ENCODE measurements at places on chromosomes 11 and 22.

GRCh38 chr22:36369922-36370791 is 17.6 kb downstream of the MYH9 start:
- no peak for DNase-seq

GRCh38 chr22:33565580-33565995 is 354.7 kb downstream of the LARGE1 start:
- DNase-seq = peak; percentile 10

DNA sequence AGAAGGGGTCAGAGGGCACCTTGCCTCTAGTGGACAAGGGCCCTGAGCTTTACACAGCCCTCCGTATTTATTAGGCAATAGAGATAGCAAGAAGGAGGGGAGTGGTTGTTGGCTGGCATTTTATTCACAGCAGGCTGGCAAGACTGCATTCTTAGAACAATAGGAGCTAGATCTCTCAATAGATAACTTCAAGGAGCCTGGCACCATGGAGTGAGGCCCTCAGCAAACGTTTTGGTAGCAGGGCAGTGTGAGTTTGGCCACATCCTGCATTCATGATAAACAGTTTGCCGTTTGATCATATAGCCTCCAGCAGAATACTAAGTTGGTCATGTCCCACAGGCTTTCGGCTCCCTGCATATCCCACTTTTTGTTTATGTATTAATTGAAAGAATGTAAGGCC is 31.6 kb downstream of the OR10A6 start:
- DNase-seq = no peak

- no peak for DNase-seq
Observed at GRCh38 chr11:115363921-115364320, 140.3 kb downstream of the CADM1 start.

- peak; percentile 51 for DNase-seq
Observed at GRCh38 chr11:125886997-125887372, 483 bp upstream of the HYLS1 start.

- DNase-seq = no peak
Observed at GRCh38 chr11:26830218-26830617, 108.4 kb upstream of the SLC5A12 start.

- no peak for DNase-seq
Observed at GRCh38 chr22:39739338-39740027, 154.1 kb downstream of the ENTHD1 start.

DNA sequence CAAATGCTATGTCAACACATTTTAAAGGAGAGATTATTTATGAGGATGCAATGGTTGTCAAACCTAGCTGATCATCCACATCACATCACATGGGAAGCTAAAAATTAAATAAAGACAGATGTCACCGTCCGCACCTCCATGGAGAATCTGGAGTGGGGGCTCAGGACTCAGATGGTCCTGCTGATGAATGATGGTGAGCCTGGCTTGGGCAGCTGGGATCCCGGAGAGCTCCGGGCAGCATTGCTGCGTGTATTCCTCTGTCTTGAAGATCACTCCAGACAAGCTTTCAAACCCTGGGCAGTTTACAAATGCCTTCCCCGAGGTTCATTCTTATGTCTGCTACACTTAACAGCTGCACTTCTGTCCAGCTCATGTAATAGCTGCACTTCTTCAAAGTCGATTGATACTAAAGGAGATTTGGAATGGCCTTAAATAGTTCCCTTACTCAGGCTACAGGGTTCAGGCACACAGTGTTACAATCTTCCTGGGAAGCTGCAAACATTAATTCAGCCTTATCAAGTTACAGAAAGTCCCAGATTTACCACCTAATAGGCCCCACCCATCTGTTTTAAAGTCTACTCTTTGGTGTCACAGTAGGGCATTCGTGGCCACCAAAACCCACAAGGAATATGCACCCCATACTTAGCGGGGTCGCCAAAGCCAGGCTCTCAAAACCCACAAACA is 34.7 kb upstream of the CSNK2A3 start:
- no peak for DNase-seq

DNA sequence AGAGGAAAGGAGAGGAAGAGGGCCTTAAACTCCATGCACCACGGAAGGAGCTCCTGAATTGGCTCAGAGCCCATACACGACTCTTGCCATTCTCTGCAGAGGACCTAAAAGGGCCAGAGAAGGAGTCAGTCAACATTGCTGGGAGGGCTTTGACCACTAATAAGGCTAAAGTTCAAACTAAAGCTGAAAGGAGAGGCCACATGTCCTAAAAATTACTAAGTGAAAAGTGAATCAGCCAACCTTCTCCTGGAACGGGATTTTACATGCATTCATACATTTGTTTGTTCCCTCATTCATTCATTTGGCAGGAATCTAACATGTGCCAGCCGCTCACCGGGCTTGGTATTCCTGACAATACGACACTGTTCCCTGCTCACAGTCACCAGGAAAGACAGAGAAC is 10.5 kb downstream of the CLMP start:
- DNase-seq = no peak

- DNase-seq = no peak
Observed at GRCh38 chr22:45969801-45970470, 7.0 kb downstream of the WNT7B start.

- DNase-seq = no peak
Observed at GRCh38 chr22:50578776-50579310, 616 bp upstream of the CPT1B start.

GRCh38 chr22:46089426-46090035 is 60.8 kb upstream of the PPARA start:
- no peak for DNase-seq

DNA sequence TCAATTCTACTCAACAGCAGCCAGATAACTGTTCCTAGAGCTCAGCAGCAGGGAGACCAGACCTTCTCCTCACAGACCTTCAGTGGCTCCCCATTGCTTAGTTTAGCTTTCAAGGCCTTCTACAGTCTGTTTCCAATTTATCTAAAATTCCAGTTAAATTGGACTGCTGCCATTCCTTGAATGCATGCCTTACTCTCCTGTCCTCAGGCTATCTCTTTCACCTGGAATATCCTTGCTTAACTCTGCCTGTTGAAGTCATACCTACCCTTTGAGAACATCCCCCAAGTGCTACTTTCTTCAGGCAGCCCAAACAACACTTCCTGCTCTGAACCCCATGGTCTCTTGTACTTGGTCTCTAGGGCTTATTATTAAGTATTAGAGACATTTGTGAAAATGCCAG is 120.7 kb upstream of the TENM4 start:
- DNase-seq = no peak

GRCh38 chr11:120386774-120387371 is 50.7 kb downstream of the ARHGEF12 start:
- DNase-seq = no peak

GRCh38 chr11:69427337-69427736 is 54.1 kb upstream of the LINC01488 start:
- DNase-seq = no peak

GRCh38 chr11:70942593-70942992 is 309.8 kb downstream of the SHANK2 start:
- peak; percentile 3 for DNase-seq

DNA sequence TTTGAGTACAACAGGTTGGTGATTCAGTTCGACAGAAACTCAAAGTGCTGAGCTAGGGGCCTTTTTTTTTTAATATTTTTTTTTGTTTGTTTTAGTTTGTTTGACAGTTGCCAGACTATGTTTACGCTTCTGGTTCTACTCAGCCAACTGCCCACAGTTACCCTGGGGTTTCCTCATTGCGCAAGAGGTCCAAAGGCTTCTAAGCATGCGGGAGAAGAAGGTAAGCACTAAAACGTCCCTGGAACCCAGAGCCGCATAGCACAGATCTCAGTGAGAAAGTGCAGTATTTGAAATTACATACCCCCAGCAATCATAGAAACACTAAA is 649 bp downstream of the PRRG4 start:
- DNase-seq = no peak

DNA sequence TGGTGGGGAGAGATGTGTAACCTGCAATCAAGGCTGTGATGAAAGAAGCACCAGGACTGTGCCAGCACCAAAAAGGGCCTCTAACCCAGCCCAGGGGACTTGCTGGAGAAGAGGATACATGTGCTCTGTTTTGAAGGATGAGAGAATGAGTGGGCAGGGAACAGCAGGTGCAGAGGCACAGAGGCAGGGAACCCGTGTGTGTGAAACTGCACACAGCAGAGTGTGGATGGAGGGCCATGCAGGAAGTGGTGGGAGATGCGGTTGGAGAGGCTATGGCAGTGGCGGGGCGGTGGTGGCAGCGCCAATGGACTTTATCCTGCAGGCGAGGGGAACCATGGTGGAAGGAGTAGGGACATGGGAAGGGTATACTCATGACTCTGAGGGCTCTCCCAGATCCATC is 25.2 kb upstream of the LRRC32 start:
- no peak for DNase-seq

DNA sequence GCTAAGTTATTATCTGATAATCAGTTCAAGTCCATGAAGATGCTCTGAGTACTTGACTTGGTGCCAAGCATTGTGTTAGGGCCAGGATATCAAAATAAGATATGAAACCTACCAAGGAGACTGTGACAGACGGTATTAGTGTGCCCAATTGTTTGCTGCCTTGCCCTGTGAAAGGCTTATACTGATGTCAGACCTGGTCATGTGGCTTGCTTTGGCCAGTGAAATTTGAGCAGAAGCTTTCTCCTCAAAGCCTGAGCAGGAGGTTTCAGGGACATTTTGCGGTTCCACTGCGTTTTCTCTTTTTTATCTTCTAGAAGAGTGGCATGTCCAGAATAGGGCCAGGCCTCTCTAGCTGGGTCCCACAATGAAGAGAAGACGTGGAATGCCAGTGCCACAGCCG is 15.8 kb upstream of the PKNOX2 start:
- DNase-seq = no peak

- DNase-seq = no peak
Observed at GRCh38 chr11:95796501-95796900, 6.2 kb downstream of the CEP57 start.

DNA sequence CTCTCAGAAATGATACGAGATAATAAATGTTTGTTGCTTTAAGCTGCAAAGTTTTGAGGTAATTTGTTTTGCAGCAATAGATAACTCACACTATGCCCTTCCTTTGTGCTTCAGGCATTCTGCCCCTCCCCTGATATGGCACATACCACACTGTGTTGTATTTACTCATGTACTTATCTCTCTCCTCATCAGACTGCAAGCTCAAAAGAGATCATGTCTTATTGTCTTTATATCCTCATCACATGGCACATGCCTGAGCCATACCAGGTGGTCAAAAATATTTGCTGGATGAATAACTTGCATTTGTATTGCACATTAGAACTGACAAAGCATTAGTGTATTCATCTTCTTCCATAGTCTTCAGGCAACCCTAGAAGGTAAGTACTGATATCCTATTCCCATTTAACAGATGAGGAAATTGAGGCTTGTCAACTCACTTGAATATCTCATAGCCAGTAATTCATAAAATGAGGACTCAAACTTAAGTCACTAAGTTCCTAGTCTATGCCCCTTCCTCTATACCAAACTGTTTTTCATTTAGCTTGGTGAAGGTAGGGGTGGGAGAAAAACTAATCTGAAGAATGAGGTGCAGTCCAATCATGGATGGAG is 83.9 kb upstream of the EED start:
- no peak for DNase-seq

DNA sequence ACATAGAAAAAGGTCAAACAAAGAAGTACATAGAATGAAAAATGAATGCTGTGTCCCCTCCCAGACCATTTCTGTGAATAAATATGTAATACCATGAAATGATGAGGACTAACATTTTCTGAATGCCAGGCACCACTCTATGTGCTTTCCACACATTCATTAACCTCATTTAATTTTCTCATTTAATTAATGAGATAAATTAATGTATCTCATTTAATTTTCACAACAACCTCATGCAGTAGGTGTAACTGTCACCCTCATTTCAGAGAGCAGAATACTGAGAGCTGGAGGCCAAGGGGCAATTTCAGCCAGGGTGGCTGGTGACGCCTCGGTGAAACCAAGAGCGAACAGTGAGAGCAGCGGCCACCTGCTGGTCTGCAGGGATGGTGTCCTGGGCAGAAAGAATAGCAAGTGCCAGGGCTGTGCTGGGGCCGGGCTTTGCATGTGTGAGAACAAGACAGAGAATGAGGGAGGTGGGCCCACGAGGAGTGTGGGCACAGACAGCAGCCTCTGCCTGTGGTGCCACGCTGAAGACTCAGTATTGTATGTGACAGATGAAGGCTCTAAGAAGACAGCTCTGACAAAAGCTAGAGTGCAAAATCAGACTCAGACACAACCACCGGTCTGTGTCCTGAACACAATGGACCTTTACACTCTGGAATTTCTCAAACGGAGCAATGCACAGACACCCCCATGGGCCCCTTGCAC is 1.8 kb upstream of the SERPIND1 start:
- no peak for DNase-seq

DNA sequence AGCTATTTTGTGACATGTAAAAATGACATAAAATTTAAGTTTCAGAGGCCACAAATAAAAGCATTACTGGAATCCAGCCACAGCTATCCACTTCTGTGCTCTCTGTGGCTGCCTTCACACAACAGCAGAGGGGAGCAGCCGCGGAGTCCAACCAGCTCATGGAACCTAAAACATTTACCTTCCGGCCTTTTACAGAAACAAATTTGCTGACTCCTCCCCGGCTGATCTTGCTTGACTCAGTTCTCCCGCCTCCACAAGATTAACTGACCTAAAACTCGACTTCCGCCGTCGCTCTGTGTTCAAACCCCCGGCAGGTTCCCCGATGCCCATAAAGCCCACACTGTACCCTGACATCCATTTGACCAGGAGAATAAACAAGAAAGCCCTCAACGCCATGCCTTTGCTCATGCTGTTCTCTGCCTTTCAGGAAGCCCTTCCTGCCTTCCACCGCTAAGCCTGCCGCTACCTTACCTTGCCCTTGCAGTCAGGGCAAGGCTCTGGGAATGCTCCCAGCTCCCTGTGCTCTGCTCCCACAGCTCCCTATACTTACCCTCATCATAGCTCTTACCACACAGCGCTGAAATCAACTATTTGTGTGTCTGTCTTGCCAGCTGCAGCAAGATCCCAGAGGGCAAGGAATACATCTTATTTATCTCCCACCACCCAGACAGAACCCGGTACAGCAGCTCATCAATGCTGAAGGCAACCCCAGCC is 35.4 kb downstream of the MICAL3 start:
- DNase-seq = no peak

DNA sequence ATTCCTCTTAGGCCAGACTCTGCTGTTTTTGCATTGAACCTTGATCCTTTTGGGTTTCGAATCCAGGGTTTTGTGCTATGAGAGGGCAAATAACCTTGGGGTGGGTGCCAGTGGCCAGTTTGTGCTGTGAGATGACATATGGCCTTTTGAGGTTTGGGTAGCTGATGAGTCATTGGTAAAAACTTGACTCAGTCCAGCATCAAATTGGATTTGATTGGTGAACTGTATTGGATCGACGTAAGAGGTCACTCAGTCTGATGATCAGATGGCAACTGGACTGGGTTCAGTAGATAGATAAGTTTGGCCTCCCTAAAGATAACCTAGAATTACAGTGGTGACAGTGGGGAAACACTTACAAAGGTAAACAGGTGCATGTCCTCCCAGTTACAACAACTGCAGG is 41.0 kb upstream of the XKR3 start:
- no peak for DNase-seq

DNA sequence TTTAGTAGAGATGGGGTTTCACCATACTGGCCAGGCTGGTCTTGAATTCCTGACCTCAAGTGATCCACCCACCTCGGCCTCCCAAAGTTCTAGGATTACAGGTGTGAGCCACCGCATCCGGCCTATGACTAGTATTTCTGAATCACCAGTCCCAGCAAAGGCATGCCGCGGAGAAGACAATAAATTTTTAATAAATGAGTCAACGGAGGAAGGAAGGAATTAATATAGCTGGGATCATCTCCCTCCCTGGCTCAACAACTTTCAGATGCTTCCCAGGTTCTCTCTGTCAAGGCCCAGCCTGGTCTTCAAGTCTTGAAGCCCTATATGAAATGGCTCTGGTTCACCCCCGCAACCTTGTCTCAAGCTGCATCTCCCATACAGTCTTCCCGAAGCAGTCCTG is 45.7 kb downstream of the CYTH4 start:
- no peak for DNase-seq

- DNase-seq = no peak
Observed at GRCh38 chr22:28232204-28232603, 313.1 kb upstream of the PITPNB start.
